ENCODE measurements at places on chromosomes 3 and 15. TPM values are rescaled to one million over a fixed set of nuclear protein-coding genes. Genes with fewer than 3 reads are reported as not detected.

The SYNM gene
- 2.0 TPM for total RNA-seq

The CHRM5 gene
- not detected for total RNA-seq

The IMPG2 gene
- 0.05 TPM for total RNA-seq

DNA sequence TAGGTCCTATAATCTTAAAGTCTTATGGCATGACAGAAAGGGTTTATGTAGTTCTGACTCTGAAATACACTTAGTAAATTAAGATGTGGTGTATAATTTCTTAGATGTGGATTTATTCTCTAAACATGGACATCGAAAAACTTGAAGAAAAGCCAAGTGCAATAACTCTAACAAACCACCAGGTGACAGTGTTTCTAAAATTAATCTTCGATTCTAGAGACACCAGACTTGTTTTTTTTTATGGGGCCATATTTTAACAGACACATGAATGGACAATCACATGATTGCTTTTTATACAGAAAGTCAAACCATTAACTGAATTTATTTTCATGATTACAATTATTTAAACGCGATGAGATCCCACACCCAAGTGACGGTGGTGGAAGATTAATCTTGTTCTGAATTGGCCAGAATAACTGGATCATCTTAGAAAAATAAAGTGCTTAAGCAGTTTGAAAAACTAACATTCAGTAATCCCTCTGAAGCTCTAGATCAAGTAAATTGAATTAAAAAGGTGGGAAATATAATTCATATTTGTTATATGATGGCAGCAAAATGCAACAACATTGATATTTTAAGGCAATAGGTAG, 305.1 kb downstream of the LSAMP start:
- H3K27me3 ChIP-seq: no peaks in the 10 kb centered on the region
- no peak overlapping the region for H3K4me3 ChIP-seq
- no peak overlapping the region for H3K27ac ChIP-seq
- H3K4me1 ChIP-seq: no peaks in the 10 kb centered on the region

The PRR20G gene
- not detected for total RNA-seq
